8988T (cell line): ENCODE measurements at places on chromosomes 4 and X.

- no peak for DNase-seq
Measured at GRCh38 chr4:7593646-7594412, 159.1 kb upstream of the PSAPL1 start.

- peak; percentile 22 for DNase-seq
Measured at GRCh38 chrX:107562482-107562881, 65.8 kb upstream of the PRPS1 start.

DNA sequence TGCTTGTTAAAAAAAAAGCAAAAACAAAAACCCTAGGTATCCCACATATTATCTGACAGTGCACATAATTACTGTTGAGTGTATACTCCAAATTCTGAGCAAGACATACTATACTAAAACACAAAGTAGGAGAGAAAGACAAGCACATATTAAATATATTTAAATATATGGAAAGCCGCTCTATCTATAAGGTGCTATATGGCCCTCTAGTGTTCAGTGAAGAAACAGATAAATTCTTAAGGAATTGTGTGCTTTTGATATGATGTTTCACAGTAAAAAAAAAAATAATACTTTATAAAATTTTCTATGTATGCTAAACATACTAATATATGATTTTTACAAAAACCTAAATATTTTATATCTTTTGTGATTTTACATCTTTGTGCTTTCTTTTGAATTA lies 137.8 kb downstream of the FBXW7 start:
- no peak for DNase-seq

- peak; percentile 19 for DNase-seq
Measured at GRCh38 chr4:103075894-103076746, 441 bp downstream of the SLC9B2 start.

DNA sequence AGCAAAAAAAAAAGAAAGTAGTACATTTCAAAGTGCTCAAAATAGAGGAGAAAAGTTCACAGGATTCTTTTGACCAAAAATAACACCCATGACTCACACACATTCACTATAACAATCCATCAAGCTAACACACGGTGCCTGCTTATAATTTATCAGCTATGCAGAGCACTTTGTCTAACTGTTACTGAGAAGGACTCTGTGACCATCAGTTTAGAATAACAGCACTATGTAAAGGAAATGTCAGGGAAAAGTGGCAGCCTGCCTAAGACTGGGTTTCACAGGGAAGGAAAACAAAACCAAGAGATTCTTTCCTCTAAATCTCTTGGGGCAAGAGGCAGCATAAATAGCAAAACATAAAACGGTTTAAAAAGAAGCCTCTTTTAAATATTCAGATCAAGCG lies 54.8 kb downstream of the CCDC149 start:
- DNase-seq, result no peak

GRCh38 chr4:16991450-16991849 lies 93.0 kb upstream of the LDB2 start:
- DNase-seq, result no peak

GRCh38 chrX:109732017-109732801 lies 848 bp downstream of the ACSL4 start:
- no peak for DNase-seq

GRCh38 chr4:30181918-30182317 lies 538.3 kb upstream of the PCDH7 start:
- no peak for DNase-seq
